ENCODE measurements at places on chromosomes 7 and 10. TPM values are rescaled to one million over a fixed set of nuclear protein-coding genes. Genes with fewer than 3 reads are reported as not detected.

TUBAL3 gene
- 0.33 TPM for total RNA-seq

GRCh38 chr10:132836832-132837540, 51.0 kb upstream of the NKX6-2 start:
- peaks cover 10% of the 10 kb centered on the region for H3K4me1 ChIP-seq
- H3K27ac ChIP-seq, result peak overlapping the region; percentile 81
- DNase-seq, result peak; percentile 55

GRCh38 chr7:75725306-75725705, 13.4 kb downstream of the HIP1 start:
- no peaks in the 10 kb centered on the region for H3K27me3 ChIP-seq
- no peak overlapping the region for H3K27ac ChIP-seq
- DNase-seq, result no peak
- H3K4me3 ChIP-seq, result no peak overlapping the region

GRCh38 chr10:31706464-31707092, 222.1 kb downstream of the ARHGAP12 start:
- peak overlapping the region; percentile 62 for H3K27ac ChIP-seq
- no peaks in the 10 kb centered on the region for H3K4me1 ChIP-seq
- no peaks in the 10 kb centered on the region for H3K27me3 ChIP-seq
- H3K4me3 ChIP-seq, result no peak overlapping the region
- H3K36me3 ChIP-seq, result no peaks in the 10 kb centered on the region

GRCh38 chr7:92793656-92794205, 42.6 kb downstream of the CDK6 start:
- no peak for DNase-seq
- H3K27ac ChIP-seq, result no peak overlapping the region
- peaks cover 9% of the 10 kb centered on the region for H3K4me1 ChIP-seq
- no peaks in the 10 kb centered on the region for H3K36me3 ChIP-seq
- H3K27me3 ChIP-seq, result no peaks in the 10 kb centered on the region
- no peak overlapping the region for H3K4me3 ChIP-seq

DNA sequence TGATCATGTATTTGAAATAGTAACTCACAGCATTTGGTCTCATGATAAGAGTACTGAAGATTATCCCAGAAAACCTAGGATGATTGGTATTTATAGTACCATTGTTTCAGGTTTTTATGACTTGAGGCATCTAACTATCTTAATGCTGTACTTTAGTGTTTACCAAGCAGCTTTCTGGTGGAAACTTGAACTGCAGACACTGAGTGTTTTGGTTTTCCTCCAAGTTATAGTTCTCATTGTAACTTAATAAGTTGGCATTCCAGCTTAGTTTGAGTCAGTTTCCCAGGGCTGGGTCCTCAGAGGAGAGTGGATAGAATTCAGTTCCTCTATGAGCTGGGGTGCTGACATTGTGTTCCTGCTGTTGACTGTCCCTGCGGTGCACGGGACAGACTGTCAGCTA, 50.4 kb downstream of the SEC23IP start:
- no peak for DNase-seq
- H3K27me3 ChIP-seq, result no peaks in the 10 kb centered on the region
- no peak overlapping the region for H3K27ac ChIP-seq
- H3K4me1 ChIP-seq, result no peaks in the 10 kb centered on the region

GRCh38 chr10:118256209-118256608, 85.9 kb downstream of the FAM204A start:
- H3K27me3 ChIP-seq, result no peaks in the 10 kb centered on the region
- no peaks in the 10 kb centered on the region for H3K36me3 ChIP-seq
- DNase-seq, result no peak
- H3K4me3 ChIP-seq, result no peak overlapping the region
- H3K4me1 ChIP-seq, result no peaks in the 10 kb centered on the region
- H3K27ac ChIP-seq, result no peak overlapping the region

- H3K36me3 ChIP-seq, result no peaks in the 10 kb centered on the region
- H3K27me3 ChIP-seq, result no peaks in the 10 kb centered on the region
- H3K4me3 ChIP-seq, result no peak overlapping the region
- no peak for DNase-seq
- no peaks in the 10 kb centered on the region for H3K4me1 ChIP-seq
These were observed 8.3 kb downstream of the PSTK start for GRCh38 chr10:122988501-122988900.

Data from thyroid gland (tissue), 4 donors.